Islet precursor cell (in vitro differentiated cells): ENCODE measurements at places on chromosomes 2 and 18.

DNA sequence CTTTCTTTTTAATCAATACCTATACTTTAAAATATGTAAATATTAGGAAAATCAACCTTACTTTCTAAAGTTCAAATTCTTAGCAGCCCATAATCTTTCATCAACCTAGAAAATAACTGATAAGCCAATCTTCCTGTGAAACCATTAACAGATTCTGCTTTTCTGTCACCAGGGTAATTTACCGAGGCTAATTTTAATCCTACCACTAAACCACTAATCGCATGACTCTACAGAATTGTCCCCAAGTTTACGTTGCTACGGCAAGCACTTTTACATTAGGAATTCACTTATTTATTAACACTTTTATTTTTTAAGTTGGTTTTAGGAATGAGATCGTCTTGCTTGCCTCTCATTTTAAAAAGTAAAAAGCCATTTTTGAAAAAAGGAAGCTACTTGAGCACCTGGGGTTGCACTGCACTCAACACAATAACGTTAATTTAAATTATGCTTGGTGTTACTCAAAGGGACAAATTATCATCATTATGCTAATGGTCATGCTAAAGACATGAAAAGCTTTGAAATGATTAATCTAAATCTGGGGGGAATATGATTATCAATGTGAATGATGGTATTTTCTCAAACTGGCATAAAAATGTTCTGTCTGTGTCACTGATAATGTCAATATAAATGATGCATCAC lies 10.2 kb downstream of the ZNF516 start:
- DNase-seq, result no peak

GRCh38 chr2:119053700-119054436 lies 104.7 kb downstream of the C1QL2 start:
- no peak for DNase-seq

GRCh38 chr2:209496586-209496982 lies 72.7 kb downstream of the MAP2 start:
- no peak for DNase-seq

DNA sequence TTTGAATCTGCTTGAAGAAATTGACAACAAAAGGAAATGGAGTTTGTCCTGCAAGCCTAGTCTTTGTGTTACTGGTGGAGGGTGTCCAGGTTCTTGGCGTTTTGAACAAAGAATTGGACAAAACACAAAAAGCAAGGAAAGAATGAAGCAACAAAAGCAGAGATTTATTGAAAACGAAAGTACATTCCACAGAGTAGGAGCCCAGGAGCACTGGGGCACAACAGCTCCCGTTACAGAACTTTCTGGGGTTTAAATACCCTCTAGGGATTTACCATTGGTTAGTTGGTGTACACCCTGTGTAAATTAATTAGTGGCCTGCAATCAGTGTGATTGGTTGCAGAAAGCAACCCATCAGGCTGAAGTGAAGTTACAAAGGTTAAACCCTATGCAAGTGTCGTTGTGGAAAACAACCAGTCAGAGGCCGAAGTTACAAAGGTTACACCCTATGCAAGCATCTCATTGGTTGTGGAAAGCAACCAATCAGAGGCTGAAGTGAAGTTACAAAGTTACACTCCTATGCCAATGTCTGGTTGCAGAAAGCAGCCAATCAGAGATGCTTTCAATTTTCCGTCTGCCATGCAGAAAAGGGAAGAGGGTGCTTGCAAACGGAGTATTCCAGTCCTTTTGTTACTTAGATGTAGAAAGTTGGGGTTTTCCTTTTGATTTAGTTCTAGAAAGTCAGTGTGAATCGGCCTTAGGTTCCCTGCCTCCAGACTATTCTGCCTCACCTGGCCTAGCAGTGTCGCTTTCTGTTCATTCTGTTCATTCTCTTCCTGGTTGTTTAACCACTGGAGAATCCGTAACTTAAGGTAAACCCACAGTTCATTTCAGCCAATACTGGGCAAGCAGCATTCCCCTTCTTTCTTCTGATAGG lies 47.6 kb upstream of the PTH2R start:
- DNase-seq, result no peak

- DNase-seq, result no peak
These were observed 50.8 kb downstream of the RTTN start for GRCh38 chr18:70154591-70155194.

GRCh38 chr2:113181258-113182051 lies 7.7 kb downstream of the PSD4 start:
- no peak for DNase-seq

DNA sequence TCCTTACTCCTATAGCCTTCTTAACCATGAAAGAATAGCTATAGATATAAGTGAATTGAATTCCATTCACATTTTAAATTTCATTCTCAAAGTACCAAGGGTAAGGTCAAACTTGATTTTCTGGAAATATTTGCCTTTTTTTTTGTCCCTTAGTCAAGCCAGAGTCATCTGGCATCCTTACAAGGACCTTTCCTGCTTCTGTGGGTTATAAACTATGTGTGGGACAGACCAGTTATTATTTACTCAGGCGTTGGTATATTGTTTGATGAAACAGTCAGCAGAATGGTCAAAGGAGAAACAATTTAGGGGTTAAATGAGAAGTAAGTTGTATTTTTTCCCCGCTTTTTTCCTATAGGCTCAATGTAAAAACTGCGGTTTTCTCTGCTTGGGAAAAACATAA lies 1103.2 kb upstream of the ZEB2 start:
- DNase-seq, result no peak

DNA sequence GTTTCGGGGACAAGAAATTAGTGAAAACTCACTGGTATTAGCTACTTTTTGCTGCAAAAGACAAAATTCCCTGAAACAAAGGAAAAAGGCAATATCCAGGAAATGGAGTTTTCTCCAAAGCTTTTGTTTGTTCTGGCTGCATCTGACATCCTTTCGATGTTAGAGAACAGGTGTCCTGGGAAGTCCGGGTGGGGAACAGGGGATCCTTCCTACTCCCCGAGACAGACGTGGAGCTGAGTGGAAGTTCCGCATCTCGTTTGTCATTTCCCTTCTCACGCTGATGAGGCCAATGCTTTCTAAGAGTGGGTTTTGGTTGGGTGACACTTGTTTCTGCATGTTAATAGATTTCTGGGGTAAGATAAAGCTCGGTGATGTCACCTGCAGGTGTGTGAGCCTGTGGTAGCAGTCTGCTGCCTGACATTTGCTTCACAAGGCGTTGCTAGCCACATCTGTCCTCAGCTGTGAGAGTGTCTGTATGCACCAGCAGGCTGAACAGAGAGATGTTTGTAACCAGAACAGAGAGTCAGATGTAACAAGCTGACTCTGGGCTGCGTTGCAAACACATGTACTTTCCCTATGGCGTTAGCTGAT lies 125.9 kb downstream of the ACOXL start:
- DNase-seq, result no peak

GRCh38 chr2:118987886-118988285 lies 45.9 kb downstream of the MARCO start:
- peak; percentile 25 for DNase-seq

DNA sequence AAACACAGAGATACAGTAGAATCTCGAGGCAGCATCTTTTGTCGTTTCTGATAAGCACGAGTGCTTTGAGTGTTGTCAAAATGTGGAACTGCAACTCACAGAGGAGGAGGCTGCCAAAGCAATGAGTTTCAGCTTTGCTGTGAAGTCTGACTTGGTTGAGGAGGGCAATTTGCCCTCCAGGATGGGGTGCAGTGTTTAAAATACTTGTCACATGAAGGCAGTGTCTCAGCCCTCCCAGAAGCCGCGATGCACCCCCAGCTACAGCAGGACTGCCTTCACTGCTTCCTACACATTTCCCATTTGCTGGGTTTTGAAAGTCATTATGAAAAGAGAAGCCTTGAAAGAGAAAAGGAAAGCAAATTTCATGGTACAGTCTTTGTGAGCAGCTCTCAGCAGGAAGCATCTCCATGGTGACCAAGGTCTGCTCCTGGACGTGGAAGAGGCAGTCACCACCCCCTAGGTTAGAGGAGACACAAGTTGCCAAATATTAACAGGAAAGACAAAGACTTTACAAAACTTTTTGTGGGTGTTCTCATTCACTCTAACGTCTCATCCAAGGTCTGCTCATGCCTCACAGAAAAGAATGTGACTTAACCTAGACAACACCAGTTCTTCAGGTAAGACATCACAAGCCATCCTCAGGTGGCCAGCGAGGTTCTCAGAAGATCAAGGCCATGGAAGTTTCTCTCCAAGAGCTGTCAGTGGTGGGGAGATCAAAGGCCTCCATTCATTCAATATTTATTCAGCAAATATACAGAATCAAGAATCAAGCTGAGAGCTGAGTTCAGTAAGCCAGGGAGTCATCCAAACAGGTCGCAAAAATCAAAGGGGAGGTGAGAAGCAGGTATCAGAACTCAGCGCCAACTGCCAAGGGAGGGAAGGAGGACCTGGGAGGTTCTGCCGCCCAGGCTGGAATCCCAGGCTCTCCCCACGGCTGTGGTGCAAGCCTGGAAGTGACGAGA lies 476.0 kb downstream of the EIPR1 start:
- peak; percentile 25 for DNase-seq

GRCh38 chr2:170141865-170142264 lies 36.1 kb upstream of the MYO3B start:
- DNase-seq, result no peak

DNA sequence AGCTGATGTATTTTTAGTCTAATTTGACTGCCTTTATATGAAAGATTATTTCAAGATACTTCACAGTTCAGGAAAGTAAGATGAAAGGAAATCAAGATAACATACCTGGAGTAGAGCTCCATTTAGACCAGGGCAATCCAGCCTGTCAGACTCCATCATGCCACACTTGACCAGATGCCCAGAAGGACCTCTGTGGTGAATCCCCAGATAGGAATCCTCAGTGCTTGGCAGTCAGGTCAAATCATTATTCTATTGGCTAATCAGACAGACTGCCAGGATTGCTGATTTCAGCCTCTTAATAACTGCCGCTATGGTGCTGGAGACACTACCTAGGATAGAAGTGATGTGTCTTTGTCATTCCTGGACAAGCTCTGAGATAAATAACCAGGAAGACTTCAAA lies 404.2 kb downstream of the STK39 start:
- no peak for DNase-seq

DNA sequence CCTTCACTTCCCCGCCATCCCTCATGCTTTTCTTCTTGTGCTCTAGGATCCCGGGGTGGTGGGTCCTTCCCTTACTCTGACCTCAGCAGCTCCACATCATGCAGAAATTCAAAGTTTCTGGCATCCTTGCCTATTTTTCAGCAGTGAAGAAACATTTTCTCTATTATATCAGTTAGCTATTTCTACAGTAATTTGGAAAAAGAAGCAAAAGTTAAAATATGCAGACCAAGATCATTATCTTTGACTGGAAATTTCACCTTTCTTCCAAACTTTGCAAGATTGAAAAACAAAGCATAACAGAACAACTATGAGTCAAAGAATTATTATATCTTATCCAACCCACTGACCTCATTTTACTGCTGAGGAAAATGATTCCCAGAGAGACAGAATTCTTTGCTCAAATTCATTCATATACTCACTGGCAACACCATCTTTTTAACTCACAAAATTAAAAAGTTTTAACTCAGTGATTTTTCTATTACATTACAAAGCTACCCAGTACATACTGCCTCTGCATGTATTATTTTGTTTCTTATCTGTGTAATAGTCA lies 40.5 kb downstream of the ANTXR1 start:
- DNase-seq, result no peak

GRCh38 chr2:33215299-33215698 lies 261.1 kb upstream of the RASGRP3 start:
- DNase-seq, result no peak

DNA sequence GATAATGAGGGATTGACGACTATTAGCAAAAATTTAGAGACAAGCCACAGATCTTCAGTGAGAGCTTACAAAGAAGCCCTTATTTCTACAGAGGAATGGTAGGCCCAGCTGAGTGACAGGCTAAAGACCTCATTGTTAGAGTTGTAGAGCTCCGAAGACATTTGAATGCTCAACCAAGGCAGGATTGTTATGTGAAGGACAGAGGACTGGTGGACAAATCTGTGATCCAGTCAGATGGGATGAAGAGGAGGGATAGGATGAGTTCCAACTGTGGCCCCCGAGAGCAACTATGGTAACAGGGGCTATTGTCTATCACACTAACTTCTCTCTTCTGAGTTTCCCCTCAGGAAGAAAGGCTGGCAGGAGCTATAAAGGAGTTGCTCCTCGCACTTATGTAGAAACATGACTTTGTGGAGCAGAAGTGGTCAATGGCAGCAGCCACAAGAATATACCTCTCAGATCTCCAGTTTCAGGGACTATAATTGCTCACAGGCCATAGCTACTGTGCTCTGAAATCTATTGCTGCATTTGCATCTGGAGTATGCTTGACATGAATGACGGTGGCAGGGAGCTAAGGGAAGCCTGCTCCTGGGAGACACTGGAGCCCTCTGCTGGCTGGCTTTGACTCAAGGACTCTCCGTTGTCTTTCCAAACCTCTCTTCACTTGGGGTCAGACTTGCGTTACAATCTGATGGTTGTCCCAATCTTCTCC lies 50.3 kb upstream of the GREB1L start:
- DNase-seq, result peak; percentile 85

DNA sequence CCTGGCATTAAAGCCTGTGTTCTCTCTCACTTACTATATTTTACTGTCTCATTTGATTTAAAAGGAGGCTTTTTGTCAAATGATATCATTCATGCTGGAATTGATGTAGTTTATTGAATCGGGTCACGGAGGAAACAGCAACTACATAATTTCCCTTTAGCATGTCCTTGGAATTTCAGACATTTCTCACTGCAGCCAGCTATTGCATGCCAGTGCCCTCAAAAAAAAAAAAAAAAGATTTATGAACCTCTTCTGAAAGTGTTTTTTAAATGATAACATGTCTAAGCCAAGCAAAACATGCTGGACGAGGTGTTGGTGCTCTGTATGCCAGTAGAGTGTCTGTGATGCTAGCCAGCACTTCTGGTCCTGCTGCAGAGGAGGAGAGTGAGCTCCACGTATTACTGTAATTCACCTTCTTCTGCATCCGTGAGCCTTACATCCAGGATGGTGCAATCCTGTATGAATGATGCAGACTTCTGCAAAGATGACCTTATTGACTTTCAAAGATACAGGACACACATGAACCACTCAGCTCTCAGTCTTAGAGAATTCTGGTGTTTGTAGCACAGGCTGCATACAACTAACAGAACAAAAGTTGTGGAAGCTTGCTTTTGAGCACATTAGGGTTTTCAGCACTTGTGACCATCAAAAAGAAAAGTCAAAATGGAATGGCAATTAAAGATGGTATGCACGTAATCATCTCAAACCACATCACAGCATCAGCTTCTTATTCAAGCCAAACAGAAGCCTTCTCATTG lies 31.1 kb downstream of the UGP2 start:
- no peak for DNase-seq
